Kidney epithelial cell (primary cell): ENCODE measurements at places on chromosomes 1 and 21. TPM values are rescaled to one million over a fixed set of nuclear protein-coding genes. Genes with fewer than 3 reads are reported as not detected.

GRCh38 chr1:224411766-224412165 is 22.8 kb downstream of the WDR26 start:
- DNase-seq, result no peak

GRCh38 chr1:166630369-166630768 is 208.9 kb upstream of the POGK start:
- no peak for DNase-seq

GRCh38 chr1:17200756-17201155 is 4.2 kb upstream of the PADI1 start:
- DNase-seq, result peak; percentile 79

GRCh38 chr21:25881524-25882376 is 147.0 kb downstream of the GABPA start:
- DNase-seq, result no peak

- peak; percentile 58 for DNase-seq
Observed at GRCh38 chr1:233520261-233521191, 93.4 kb upstream of the KCNK1 start.

- DNase-seq, result no peak
Observed at GRCh38 chr1:243842161-243842560, 7.9 kb downstream of the AKT3 start.

- no peak for DNase-seq
Observed at GRCh38 chr1:229869687-229870086, 197.4 kb upstream of the GALNT2 start.

GRCh38 chr1:79304131-79304530 is 297.6 kb upstream of the ADGRL4 start:
- no peak for DNase-seq

Gene MYBPH
- not detected in 2 replicates for total RNA-seq

Gene DNAI4
- 2.7 and 4.5 TPM in 2 replicates for total RNA-seq

Gene SPATA21
- not detected in 2 replicates for total RNA-seq

Gene DESI2
- total RNA-seq, result 53.2 and 55.0 TPM in 2 replicates
